ENCODE measurements at places on chromosomes 7 and 10.

- DNase-seq = no peak
These were observed 131.7 kb downstream of the GRK5 start for GRCh38 chr10:119339109-119339508.

DNA sequence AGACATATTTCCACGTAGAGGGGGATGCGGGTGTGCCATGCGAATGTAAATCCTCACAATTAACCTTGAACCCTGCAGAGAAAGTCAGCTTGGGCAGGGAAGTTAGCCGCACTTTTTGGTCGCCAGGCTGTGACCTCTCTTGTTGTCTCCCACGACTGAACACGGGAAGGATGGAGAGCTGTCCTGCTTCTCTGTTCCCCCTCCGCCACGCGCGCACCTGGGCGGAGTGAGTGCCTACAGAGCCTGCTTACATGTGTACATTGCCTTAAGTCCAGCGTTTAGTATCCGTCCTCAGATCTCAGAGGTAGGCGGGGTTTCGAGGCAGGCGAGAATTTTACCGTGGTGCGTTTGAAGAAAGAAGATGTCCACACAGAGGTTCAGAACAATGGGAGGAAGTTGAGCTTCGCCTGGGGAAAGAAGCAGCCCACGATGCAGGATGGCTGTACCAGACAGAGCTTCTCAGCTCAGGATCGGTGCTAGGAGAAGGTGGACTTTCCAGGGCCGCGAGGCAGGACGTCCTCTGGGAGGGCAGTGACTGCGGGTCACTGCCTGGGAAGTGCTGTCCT is 482 bp upstream of the ERCC6 start:
- DNase-seq = peak; percentile 47

GRCh38 chr7:76191783-76192240 is 9.9 kb upstream of the SRRM3 start:
- no peak for DNase-seq

DNA sequence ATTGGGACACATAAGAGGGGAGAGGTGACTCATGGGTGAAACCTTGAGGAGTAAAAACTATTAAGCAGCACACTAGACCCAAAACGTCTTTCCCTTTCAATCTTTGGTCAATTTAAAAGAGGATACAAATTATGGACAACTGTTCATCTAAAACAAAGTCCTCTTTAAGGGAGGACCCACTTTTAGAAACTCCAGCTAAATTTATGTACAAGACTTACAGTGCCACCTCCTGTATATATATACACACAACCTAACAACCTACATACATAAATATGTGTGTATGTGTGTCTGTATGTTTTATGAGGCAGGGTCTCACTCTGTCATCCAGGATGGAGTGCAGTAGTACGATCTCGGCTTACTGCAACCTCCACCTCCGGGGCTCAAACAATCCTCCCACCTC is 18.1 kb upstream of the ZC3HAV1 start:
- DNase-seq = no peak

GRCh38 chr10:132688580-132689420 is 97.1 kb downstream of the NKX6-2 start:
- no peak for DNase-seq

DNA sequence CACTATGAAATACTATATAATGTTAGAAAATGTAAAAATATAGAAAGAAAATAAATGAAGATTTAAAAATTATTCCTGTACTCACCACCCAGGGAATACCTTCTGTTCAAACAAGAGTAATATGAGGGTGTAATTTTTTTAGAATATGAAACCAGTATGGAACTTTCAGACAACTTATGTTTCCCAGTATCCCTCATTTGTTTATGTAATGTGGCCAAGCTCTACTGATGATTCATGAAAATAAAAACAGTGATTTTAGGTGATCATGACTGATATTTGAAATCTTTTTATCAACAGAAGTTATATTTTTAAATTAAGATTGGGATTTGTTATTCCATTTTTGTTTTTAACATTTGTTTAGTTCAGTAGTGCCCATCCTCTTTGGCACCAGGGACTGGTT is 18.8 kb downstream of the SLK start:
- no peak for DNase-seq

DNA sequence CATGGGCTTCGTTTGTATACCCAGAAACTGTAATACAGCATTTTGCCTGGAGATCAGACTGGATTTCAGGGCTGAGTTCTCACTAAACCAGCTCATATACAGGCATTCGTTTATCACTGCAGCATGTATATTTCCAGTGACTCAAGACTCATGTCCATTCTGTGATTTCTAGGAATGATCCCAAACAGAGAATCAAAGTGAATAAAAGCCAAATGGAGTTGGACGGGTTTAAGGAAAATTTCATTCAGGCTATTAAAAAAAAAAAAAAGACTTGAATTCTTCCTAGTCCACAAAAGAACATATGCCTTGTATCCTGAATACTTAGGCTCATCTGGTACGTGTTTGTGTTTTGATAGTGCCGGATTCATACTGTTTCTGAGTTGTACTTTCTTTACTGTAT is 46.8 kb downstream of the TET1 start:
- DNase-seq = no peak

- DNase-seq = peak; percentile 41
These were observed 269.6 kb downstream of the RPS24 start for GRCh38 chr10:78302989-78303854.

DNA sequence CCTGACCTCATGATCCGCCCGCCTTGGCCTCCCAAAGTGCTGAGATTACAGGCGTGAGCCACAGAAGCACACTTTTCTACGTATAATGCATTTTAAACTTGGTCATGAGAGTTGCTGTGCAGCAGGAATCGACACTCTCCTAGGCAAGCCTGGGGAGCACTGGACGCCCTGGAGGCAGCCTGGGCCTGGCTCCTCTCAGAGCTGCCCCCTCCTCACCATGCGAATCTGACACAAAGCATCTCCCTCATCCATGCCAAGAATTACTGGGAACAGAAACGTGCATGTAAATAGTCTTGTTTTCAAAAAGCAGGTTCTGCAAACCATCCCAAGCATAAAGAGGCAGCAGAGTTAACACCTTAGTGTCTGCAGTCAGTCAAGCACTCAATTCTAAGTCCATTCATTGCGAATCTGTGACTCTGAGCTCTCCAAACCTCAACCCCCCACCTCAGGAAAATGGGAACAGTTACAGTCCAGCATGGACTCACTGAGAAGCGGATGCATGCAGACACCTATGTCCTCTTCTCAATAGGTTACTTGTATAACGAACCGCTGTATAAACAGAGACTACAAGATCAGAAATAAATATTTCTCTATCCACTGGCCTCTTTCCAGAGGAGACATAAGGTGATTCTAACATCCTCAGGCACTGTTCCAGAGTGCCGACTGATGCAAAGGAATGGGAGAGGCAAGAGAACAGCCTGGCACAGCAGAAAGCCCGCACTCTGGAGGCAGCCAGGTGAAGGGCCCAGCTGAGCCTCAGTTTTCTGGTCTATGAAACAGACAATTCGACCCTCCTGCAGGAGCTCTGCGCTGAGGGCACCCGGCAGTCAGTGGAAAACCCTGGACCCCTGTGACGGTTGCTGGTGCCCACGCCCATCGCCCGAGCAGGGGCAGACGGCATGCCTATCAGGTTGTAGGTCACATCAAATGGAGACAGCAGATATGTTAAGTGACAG is 68.9 kb downstream of the MAD1L1 start:
- DNase-seq = no peak

DNA sequence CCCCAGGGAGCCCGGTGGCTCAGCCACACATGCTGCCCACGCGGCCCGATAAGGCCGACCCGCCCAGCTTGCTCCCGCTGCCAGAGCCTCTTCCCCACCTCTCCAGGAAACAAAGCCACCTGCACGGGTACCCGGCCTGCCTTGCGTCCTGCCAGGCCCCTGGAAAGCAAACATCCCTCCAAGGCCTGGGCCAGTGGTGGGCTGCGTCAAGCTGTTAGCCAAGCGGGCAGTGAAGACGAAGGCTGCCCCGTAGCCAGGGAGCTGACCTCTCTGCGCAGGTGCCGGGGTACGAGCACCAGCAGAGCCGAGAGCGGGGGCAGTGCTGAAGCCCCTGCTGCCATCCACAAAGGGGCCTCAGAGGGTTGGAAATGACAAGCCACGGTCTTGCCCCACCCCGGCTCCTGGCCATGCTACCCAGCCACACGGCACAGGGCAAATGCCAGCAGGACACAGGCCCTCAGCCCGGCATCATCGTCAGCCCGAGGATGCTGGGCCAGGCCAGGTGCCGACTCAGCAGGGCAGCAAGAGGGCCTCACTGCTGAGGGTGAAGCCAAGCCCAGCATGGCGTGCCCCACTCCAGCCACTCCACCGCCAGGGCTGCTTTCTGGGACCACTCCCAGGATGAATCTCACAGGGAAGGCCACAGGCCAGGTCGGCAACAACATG is 140.0 kb downstream of the PTPRN2 start:
- no peak for DNase-seq

GRCh38 chr10:128040096-128040495 is 86.1 kb downstream of the MKI67 start:
- DNase-seq = no peak

DNA sequence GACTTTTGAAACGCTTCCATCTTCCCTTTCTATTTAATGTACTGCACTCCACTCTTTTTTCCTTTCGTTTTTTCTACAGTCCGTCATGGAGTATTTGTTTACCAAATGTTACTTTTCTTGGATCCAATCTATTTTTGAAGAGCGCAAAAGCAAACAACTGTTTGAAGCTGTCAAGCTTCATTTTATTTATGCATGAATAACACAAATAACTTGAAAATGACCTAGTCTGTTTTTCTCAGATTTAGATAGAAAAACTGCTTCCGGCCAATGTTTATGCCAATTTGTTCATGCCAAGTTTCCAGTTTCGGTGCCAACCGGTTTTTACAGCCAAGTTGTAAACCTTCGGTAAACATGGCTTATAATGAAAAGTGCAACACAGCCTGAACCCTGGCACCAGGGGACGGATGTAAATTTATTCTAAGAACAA is 150.9 kb upstream of the KLF6 start:
- DNase-seq = no peak

GRCh38 chr7:111266613-111267012 is 175.7 kb downstream of the LRRN3 start:
- DNase-seq = peak; percentile 15

- no peak for DNase-seq
These were observed 132.9 kb upstream of the PLXDC2 start for GRCh38 chr10:19683356-19683755.

GRCh38 chr7:3042861-3043489 is 692 bp downstream of the CARD11 start:
- DNase-seq = no peak

GRCh38 chr10:3126741-3127346 is 45.7 kb downstream of the PITRM1 start:
- DNase-seq = no peak

DNA sequence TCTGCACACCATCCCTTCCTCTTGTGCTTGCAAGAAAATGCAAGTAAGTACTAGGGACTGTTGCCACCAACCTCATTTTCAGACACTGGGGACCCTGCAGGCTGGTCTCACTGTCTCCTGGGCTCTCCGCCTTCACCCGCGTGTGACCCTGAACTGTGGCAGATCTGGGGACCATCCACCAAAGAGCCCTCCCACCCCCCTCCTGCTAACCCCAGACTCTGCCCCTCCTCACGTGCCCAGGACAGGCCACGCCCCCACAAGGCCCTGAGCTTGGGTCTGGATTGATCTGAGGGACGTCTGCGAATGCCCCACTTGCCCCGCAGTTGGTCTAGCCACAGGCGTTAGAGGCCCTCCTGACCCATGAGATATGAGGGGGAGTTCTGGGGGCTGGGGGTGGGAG is 8.1 kb downstream of the CNPY1 start:
- DNase-seq = no peak

DNA sequence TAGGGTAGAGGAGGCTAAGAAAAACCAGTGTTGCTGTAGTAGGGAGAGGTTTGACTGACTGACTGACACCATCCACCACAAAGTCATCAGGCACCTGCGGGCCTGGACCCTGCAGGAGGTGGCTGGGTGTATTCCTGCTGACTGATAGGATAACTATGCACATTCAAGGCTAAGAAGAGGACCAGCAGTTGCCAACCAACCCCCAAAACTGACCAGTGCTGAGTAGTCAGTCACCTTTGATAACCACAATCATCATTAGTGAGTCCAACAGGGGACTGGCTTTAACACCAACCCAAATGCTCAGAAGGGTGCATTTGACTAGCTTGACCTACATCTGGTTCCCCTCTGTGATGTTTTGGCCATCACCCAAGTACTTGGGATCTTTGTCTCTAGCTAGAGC is 30.5 kb downstream of the PLXNA4 start:
- DNase-seq = no peak

- DNase-seq = no peak
These were observed 140.4 kb upstream of the RHEB start for GRCh38 chr7:151660141-151660540.

DNA sequence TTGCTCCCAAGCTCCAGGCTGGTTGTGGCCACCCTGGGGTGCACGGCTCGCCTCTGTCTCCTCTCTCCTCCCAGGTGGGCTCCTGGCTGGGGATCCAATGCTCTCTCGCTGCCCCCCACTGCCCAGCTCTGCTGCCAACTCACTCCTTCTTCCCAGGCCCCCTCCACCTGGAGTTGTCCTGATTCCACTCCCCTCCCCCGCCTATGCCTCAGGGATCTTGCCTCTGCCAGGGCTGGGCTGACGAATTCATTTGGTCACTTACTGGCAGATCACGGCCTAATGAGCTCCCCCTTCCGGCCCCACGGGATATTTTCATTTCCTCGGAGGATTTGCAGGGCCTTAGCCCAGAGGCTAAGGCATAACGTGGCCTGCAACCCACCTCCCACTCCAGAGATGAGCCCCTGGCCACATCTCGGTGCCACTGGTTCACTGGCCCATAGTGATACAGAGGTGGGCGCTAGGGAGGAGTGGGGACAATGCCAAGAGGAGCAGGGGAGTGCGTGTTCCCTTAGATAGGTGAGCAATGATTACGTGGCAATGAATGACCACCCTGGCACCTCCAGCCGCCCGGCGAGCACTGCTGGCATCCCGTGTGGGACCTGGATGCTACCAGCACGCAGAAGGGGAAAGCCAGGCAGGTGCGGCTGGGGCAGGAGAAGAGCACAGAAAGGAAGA is 344.6 kb upstream of the SHH start:
- no peak for DNase-seq

GRCh38 chr7:20141666-20142065 is 75.5 kb downstream of the MACC1 start:
- DNase-seq = no peak

DNA sequence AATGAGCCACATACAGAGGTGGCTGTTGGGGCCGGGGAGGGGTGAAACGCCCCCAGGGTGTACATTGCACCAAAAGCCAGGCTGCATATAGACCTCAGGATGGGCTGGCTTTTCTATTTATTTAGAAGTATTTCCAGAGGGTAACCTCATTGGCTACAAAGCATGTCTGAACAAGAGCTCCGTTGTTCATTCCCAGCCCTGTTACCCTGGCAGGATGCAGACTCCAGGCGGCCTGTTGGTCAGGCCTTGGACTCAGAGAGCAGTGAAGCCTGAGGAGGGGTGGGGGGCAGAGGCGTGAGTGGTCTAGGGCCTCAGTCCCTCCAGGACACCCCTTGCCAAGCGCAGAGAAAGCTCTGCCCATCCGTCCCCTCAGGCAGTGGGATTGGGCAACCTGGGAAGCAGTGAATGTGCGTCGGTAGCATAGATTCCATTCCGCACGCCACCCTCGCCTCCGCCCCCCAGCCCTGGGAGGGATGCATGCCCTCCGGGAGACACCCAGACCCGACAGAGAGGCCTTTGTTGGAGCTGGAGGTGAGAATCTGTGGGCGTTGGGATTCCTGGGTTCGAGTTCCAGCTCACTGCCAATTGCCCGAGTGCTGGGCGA is 41.9 kb downstream of the TCF7L2 start:
- DNase-seq = no peak

Data from brain pericyte (primary cell).